WTC11 (cell line): ENCODE measurements at places on chromosomes 2 and 18. TPM values are rescaled to one million over a fixed set of nuclear protein-coding genes. Genes with fewer than 3 reads are reported as not detected.

DNA sequence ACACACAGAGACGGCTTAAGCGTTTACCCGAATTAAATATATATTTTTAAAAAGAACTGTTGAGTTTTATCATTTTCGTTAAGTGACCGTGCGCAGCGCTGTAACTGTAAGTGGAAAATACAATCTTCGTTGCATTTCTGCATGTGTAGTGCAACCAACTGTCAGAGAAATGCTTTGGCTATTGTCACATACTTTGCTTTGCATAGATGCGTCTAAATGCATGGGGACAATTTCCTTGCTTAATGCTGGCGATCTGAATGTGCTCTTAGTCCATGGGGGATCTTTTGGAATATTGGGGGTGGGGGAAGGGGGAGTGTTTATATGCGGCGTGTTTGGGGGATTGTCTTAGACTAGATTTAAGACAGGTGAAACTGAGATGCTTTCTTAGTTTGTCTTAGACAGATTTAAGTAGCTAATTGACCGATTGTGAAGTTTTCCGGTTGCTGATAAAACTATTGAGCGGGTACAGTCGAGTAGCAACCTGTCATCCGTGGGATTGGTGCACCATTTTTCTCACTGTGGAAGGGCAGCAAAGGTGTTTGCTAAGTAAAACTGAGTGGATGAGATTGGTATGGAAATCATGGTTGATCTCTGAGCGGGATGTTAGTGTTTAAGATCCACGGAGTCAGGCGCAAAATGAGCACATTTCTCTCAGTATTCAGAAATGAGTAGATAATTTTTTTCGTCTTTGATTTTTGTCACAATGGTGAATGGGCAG, 476 bp downstream of the VSNL1 start:
- peaks cover 8% of the 10 kb centered on the region for H3K27me3 ChIP-seq
- no peak for DNase-seq
- H3K36me3 ChIP-seq = peaks cover 7% of the 10 kb centered on the region
- H3K27ac ChIP-seq = peak overlapping the region; percentile 95
- peak overlapping the region; percentile 93 for H3K4me3 ChIP-seq
- H3K4me1 ChIP-seq = peaks cover 37% of the 10 kb centered on the region

The INPP1 gene
- 2.3 to 3.4 TPM (median 2.3 TPM) in 3 replicates for total RNA-seq

- no peak for DNase-seq
- no peak overlapping the region for H3K4me3 ChIP-seq
These were observed 32.7 kb downstream of the QPCT start for GRCh38 chr2:37377187-37377532.

DNA sequence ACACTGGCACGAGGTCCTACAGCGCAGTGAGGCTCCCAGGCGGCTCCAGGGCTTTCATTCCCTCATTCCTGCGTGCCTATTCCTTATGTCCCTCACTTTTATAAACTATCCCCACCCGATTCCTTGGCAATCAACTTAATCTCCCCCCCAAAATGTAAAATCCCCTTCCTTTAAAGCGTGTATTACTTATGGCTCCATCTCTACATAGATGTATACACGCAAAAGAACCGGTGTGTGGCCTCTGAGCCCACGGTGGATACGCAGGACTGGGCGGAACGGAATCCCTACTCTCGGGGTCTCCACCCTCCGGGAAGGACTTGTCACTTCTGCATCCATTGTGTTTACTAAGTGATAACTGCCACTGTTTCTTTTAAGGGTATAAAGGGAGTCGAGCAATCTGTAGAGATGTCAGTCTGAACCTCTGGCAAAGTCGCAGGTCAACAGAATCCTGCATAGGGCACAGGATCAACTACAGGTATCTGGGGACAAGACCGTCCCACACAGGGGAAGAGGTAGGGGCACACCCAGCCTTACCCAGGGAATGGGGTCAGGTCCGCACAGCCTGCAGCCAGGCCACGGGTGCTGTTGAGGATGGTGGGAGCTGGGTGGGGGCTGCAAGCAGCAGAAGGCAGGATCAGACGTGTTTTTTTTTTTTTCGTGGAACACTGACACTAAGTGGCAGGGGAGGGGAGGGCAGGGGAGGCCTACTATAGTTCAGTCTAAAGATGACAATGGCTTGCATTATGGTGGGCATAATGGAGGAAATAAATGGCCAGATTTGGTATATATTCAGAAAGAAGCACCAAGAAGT, 42.1 kb downstream of the HDLBP start:
- H3K4me1 ChIP-seq = peaks cover 25% of the 10 kb centered on the region
- H3K4me3 ChIP-seq = peak overlapping the region; percentile 70
- DNase-seq = no peak
- H3K36me3 ChIP-seq = peaks cover under 1% of the 10 kb centered on the region
- no peaks in the 10 kb centered on the region for H3K27me3 ChIP-seq

The FIGLA gene
- total RNA-seq = not detected in 3 replicates

DNA sequence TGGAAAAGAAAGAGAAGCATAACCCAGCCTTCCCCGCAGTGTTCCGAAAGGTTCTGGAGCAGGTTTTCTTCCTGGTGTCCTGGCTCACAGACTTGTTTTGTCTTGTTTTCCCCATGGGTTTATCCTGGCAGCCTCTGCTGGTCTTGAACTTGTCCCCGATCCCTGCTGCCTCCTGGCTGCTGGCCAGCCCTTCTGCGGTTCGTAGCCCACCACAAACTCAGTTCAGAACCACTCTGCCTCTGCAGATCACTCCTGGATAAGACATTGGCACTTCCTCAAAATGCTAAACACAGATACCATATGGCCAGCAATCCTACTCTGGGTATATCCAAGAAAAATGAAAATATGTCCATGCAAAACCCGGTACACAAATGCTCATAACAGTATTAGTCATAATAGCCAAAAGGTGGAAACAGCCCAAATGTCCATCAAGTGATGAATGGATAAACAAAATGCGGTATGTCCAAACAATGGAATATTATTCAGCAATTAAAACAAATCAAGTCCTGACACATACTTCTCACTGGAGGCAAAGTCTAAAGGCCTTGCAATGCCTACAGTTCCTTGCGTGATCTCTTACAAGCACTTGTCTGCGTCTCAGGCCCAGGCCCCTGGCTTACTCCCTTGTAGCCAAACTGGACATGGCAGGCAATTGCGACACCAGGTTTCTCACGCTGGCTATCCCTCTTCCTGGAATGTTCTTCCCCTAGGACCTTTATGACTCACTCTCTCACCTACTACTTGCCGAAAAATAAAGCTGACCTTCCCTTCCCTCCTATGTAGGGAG, 28.0 kb upstream of the ARHGEF4 start:
- peaks cover 4% of the 10 kb centered on the region; the same call in 1 of the 2 replicates for H3K27me3 ChIP-seq
- no peaks in the 10 kb centered on the region for H3K36me3 ChIP-seq
- no peak overlapping the region for H3K4me3 ChIP-seq
- H3K4me1 ChIP-seq = peaks cover 3% of the 10 kb centered on the region
- DNase-seq = no peak
- no peak overlapping the region for H3K27ac ChIP-seq

The UGT1A8 gene
- 0.11 to 0.13 TPM in 2 of 3 replicates, not detected in the other for total RNA-seq

The KDSR gene
- 48.4 to 51.8 TPM (median 49.5 TPM) in 3 replicates for total RNA-seq

The RNF25 gene
- 20.3 to 25.1 TPM (median 23.9 TPM) in 3 replicates for total RNA-seq

The C2orf72 gene
- total RNA-seq = 1.3 to 2.8 TPM (median 1.7 TPM) in 3 replicates

The KLHL29 gene
- 6.8 to 7.3 TPM (median 7.1 TPM) in 3 replicates for total RNA-seq

- H3K27me3 ChIP-seq = no peaks in the 10 kb centered on the region
- no peak overlapping the region for H3K27ac ChIP-seq
- H3K4me3 ChIP-seq = no peak overlapping the region
These were observed 98.2 kb upstream of the MAP3K20 start for GRCh38 chr2:172977270-172978062.
